Esophagus muscularis mucosa (tissue), 4 donors: ENCODE measurements at places on chromosomes 1 and 21.

GRCh38 chr1:48103495-48103894 lies 106.3 kb upstream of the TRABD2B start:
- DNase-seq: peak; percentile 86

- no peak for DNase-seq
Measured at GRCh38 chr1:39949891-39950290, 5.1 kb upstream of the MFSD2A start.

GRCh38 chr1:192167011-192167410 lies 8.7 kb downstream of the RGS18 start:
- DNase-seq: no peak

DNA sequence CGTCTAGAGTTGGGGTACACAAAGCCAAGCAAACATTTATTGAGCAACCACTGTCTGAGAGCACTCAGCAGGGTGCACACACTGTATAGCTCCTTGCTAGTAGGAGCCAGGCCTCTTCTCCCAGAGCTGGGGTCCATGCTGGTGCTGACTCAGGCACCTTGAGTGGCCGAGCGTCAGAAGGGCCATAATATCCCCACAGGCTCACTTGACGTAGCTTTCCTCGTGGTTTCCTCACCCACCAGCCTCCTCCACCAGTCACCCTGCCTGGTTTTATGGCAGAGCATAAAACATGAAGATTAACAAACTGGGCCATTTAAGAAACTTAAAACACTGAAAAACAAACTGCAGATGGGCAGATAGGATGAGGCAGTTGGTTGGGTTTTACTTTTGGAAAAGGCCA lies 361.5 kb downstream of the HHAT start:
- no peak for DNase-seq

DNA sequence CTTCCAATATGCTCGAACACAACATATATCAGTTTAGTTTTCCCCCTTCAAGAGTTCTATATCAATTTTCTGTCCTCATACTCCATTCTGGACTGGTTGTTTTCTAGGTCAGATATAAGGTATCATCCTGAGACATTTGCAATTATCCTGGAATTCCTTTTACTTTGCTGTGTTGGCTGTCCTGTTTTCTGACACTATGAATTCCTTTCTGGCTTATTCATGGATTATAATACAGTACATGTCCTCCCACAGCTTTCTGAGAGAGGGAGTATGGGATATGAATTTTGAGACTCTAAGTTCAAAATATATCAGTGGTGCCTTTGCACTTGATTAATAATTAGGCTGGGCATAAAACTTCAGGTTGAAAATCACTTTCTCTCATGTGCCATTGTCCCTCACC lies 11.9 kb downstream of the PHTF1 start:
- DNase-seq: no peak

- no peak for DNase-seq
Measured at GRCh38 chr1:15139654-15140350, 13.7 kb upstream of the TMEM51 start.

DNA sequence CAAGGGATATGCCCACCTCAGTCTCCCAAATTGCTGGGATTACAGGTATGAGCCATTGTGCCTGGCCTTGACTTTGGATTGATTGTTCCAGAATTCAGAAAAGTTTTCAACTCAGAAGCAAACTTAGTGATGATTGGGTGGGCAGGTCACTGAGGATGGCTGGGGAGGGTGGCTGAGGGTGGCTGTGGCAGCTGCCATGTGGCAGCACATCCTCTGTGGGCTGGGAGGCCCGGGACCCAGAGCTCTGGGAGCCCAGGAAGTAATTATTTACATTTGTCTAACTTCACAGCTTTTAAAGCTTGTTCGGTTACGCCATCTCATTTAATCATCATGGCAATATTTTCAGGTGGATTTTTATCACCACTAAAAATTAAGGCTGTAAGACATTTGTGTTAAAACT lies 76.1 kb downstream of the SCCPDH start:
- no peak for DNase-seq
